ENCODE measurements at places on chromosomes 16 and 17.

- DNase-seq = no peak
These were observed 3.4 kb upstream of the MLLT6 start for GRCh38 chr17:38701504-38702165.

GRCh38 chr17:39678340-39679116, 9.3 kb downstream of the PGAP3 start:
- no peak for DNase-seq

- DNase-seq = no peak
These were observed 218.7 kb downstream of the GSG1L start for GRCh38 chr16:27844826-27845225.

- DNase-seq = no peak
These were observed 315.2 kb downstream of the FOXL1 start for GRCh38 chr16:86893506-86893905.

GRCh38 chr16:11913425-11914079, 2.2 kb downstream of the GSPT1 start:
- DNase-seq = no peak

GRCh38 chr16:68470461-68471150, 22.3 kb upstream of the SMPD3 start:
- no peak for DNase-seq

- no peak for DNase-seq
These were observed 264.2 kb downstream of the SEC14L1 start for GRCh38 chr17:77404812-77405581.

- no peak for DNase-seq
These were observed 2.8 kb downstream of the ZNF48 start for GRCh38 chr16:30397776-30398660.

- DNase-seq = no peak
These were observed 8.6 kb downstream of the C16orf90 start for GRCh38 chr16:3486506-3487215.

GRCh38 chr17:13784434-13785095, 182.8 kb upstream of the HS3ST3A1 start:
- no peak for DNase-seq

DNA sequence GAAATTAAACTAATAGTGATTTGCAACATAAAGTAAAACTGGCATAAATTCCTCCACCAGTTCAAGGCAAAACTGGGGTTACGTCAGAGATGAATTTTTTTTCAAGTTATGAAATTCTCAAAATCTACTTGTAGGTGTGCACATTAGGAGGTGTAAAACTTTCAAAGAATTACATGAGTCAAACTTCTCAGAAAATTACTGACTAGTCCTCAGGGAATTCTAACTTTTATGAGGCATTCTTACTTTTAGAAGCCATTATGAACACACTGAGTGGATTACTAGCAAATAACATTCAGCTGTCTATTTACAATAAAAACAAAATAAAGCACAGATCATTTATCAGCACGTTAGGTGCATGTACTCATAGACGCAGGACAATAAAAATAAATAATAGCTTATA, 348.7 kb downstream of the CDH11 start:
- DNase-seq = no peak

DNA sequence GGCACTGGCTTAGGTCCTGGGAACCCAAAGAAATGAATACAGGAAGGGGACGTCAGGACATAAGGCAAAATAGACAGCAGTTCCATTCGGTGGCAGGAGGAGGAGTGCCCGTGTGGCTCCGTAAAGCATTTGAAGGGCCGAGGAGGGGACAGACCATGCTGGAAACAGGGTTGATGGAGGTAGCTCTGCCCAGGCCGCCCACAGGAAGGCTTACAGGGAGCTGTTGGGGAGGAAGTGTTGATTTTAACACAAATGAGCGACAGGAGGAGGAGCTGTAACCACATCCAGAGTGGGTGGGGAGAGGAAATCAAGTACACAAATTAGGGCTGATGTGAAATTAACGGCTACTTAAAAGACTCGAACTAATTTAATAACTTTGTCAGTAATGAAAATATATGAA, 54.6 kb downstream of the RBFOX3 start:
- no peak for DNase-seq

GRCh38 chr17:69856946-69857345, 218.1 kb upstream of the KCNJ16 start:
- no peak for DNase-seq

GRCh38 chr16:71995038-71995437, 5.2 kb downstream of the PKD1L3 start:
- DNase-seq = no peak

- DNase-seq = no peak
These were observed 10.3 kb upstream of the GINS2 start for GRCh38 chr16:85698935-85699558.

- no peak for DNase-seq
These were observed 78.5 kb downstream of the KLHDC4 start for GRCh38 chr16:87687126-87687910.

- no peak for DNase-seq
These were observed 131.0 kb downstream of the PRKCB start for GRCh38 chr16:23966597-23967394.

- DNase-seq = no peak
These were observed 80.7 kb downstream of the TIMM22 start for GRCh38 chr17:1077581-1077985.

- DNase-seq = no peak
These were observed at the start of gene PITPNM3 for GRCh38 chr17:6556121-6557039. Gene PITPNM3 (minus strand): TSS chr17:6556555. CDS start chr17:6556406, 149 bp downstream.

GRCh38 chr17:47413872-47414271, 90.1 kb downstream of the EFCAB13 start:
- no peak for DNase-seq

- DNase-seq = no peak
These were observed 139.7 kb downstream of the SEC14L1 start for GRCh38 chr17:77280304-77281121.

DNA sequence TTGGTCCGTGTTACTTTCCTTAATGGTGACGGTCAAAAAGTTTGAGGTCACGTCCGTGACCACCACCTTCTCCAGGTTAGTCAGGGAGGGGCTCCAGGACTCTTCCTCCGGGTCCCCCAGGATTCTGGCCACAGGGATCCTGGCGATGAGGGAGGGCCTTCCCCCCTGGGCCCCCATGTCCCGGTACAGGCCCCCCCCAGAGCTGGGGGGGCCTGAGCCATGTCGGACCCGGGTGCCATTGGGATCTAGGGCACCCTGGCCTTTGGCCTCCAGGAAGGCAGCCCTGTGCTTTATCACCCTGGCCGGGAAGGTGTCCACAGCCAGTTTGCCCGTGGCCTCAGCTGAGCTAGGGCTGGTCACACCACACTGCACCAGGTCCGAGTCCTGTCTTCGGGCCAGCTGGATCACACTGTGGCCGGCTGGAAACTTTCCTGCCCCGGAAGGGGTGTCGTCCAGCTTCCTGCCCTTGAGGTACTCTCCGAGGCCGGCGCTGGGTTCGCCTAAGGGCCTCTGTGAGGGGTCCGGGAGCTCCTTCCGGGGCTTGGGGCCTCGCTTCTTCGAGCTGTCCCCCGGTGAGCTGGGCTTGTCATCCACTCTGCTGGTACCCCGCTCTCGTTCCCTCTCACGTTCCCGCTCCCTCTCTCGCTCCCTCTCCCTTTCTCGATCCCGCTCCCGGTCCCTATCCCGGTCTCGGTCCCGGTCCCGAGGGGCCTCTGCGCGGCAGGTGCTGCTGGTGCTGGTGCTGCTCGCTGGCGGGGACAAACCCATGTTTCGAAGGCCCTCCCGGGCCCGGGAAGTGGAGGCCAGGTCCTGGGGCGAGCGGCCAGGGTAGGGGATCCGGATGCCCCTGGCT, 2.0 kb downstream of the CBX8 start:
- DNase-seq = no peak

DNA sequence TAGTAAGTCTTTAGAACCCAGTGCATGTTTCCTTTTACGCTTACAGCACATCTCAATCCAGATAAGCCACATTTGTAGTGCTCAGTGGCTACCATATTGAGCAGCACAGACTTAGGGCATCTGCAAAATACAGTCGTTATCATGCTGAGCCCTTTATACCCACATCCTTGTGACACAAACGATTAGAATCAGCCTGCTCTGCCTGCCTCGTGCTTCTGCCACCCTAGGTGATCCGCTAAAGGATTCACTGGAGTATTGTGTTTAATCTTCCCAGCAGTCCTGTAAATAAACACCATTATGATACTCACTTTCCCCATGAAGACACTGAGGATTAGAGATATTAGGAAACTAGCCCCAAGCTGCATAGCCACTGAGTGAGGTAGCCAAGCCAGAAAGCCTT, 51.3 kb upstream of the FA2H start:
- no peak for DNase-seq

- peak; percentile 35 for DNase-seq
These were observed 4.5 kb downstream of the TMEM100 start for GRCh38 chr17:55717898-55718735.

DNA sequence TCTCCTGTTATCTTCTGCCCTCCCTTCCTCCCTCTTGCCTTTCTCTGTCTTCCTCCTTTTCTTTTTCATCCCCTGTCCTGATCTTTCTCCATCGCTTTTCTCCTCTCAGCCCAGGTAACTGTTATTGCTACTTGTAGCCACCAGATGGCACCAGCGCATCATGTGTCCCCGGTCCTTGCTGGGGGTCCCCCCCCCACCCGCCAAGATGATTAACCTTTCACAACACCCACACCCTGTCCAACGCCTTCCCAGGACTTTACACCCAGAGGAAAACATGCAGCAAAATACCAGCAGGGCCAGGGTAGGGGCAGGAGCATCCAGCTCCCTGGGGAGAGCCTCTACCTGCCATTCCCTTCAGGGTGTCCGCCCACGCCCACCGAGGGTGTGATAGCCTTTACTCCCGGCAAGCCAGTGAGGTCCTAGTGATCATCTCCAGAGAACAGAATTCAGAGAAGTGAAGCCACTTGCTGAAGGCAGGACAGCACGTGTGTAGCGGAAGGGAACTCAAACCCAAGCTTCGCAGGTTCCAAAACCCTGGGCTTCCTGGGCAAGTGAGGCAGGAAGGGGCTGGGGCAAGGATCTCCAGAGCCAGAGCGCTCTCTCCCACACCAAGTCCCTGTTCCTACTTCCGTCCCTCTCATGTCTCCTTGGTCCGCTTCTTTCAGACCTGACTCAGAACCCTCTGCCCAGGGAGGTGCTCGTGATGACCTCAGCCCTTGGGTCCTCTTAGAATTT, 13.4 kb upstream of the TAC4 start:
- DNase-seq = no peak

GRCh38 chr16:57283959-57284208, 588 bp downstream of the PLLP start:
- DNase-seq = no peak

- no peak for DNase-seq
These were observed 12.2 kb upstream of the OSGIN1 start for GRCh38 chr16:83940630-83941378.

DNA sequence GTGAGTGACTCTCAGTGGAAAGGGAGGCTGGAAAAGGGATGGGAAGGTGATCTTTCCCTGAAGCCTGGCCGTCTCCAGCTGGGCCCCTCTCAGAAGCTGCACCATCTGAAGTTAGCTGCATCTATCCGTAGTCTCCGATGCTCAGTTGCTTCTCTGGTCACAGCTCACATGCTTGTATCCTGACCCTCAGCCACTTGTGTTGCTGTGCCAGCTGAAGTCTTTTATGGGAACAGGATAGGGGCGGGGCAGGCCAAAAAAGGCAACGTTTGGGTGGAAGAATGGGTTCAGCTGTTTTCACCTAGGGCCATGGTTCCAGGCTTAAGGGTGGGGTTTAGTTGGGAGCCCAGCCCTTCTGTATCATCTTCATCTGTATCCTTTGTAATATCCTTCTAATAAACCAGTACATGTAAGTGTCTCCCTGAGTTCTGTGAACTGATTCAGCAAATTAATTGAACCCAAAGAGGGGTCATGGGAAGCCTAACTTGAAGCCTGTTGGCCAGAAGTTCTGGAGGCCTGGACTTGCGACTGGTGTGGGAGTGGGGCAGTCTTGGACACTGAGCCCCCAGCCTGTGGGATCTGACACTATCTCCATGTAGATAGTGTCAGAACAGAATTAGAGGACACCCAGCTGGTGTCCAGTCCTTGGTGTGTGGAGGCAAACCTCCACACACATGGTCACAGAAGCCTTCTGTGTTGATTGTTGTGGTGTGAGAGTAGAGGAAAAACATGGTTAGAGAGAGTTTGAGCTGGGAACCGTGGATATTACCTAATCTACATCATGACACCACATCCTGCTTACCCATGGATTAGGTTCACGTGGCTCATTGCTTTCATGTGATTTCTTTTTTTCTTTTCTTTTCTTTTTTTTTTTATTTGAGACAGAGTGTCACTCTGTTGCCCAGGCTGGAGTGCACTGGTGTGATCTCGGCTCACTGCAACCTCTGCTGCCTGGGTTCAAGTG, 49.3 kb upstream of the FBXO47 start:
- no peak for DNase-seq

DNA sequence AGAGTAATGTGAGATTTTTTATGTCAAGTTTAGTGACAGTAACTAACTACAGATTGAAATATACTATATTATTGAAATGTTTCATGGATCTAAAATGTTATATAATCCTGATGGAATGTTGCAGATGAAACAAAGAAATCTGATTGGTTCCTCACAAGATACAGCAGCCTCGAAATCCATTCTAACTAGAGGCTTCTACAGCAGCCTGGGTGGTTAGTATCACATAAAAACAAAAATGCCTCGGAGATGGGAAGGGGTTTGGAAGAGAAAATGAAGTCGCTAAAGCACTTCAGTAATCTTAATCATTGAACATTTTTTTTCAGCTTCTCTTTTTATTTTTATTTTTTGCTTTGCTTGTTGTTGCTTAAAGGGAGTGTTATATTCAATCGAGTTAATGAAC, 75.2 kb downstream of the TANC2 start:
- DNase-seq = no peak

- no peak for DNase-seq
These were observed 26.4 kb downstream of the NPTX1 start for GRCh38 chr17:80449930-80450576.

DNA sequence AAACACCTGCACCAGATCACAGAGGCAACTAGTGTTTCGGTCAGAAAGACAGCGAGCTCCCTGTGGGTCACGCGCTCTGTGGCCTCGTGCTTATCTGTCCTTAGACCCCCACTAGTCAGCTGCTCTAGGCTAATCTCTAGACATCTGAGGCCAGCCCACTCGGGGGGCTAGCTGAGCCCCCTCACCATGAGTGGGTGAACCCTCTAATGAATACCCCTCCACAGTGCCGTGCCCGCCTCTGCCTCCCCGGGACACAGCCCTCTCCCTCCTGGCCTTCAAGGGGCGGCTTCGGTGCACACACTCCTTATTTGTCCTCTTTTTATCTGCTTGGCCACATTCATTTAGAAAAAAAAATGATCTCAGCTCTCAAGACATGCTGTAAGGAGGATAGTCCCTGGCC, 320.1 kb downstream of the C16orf95 start:
- DNase-seq = no peak

GRCh38 chr17:48619826-48620449, 4.8 kb upstream of the HOXB8 start:
- DNase-seq = no peak

- DNase-seq = no peak
These were observed 288.8 kb downstream of the HAPSTR1 start for GRCh38 chr16:9380221-9380620.

- DNase-seq = no peak
These were observed 30.5 kb upstream of the JPH3 start for GRCh38 chr16:87571868-87572244.

GRCh38 chr17:42386777-42387657, 1.2 kb downstream of the STAT3 start:
- DNase-seq = peak; percentile 53
